ENCODE measurements at places on chromosomes 1 and 21. TPM values are rescaled to one million over a fixed set of nuclear protein-coding genes. Genes with fewer than 3 reads are reported as not detected.
A peak's percentile ranks its signal among the peaks of the same experiment; 100 is the strongest.

DNA sequence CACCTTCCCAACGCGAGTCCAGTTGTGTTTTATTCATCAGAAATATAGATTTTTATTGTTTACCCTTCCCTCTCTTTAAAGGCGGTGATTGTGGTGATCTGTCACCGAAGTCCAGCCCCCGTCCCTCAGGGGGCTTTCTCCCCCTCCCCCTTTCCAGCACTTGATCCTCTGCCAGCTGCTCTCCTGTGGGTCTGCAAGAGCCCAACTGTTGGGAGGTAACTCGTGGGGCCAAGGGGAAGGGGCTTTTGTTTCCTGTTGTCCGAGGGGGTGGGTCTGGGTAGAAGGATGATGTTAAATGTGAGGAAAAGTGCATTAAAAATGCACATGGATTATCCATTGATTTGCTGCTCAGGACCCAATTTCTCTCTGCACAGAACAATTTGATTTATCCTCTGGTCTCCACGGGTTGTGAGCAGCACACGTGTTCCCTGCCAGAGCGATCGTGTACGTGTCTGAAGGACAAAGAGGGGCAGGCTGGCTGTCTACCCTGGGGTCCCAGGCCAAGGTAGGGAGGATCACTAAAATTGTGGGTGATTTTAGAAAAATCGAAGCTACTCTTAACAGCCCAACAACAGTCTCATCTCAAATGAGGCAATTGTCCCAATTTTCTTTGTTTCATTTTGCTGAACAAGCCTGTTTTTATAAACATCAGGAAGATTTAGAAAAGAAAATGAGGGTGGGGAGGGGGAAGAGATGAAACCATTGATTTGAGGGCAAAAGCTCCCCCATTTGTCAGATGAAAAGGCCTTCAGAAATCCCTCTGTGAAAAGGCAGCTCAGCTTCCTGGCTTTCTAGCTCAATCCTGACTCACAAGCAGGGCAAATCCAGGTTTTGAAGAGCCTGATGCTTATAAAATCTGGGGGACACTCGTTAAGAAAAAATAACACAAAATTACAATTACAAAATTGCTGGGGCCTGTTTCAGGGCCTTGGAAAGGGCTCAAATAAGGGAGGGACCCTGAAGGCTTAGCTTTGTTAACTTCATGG lies 176.2 kb downstream of the RHOU start:
- no peak for DNase-seq

CLDN17 gene
- not detected for total RNA-seq

- DNase-seq: no peak
These were observed 56.1 kb downstream of the MEF2D start for GRCh38 chr1:156444407-156445001.

GRCh38 chr1:156586323-156586722 lies 5.3 kb upstream of the NAXE start:
- DNase-seq: no peak

- no peak for DNase-seq
These were observed 45.2 kb downstream of the ADAMTS1 start for GRCh38 chr21:26800001-26800400.

DNA sequence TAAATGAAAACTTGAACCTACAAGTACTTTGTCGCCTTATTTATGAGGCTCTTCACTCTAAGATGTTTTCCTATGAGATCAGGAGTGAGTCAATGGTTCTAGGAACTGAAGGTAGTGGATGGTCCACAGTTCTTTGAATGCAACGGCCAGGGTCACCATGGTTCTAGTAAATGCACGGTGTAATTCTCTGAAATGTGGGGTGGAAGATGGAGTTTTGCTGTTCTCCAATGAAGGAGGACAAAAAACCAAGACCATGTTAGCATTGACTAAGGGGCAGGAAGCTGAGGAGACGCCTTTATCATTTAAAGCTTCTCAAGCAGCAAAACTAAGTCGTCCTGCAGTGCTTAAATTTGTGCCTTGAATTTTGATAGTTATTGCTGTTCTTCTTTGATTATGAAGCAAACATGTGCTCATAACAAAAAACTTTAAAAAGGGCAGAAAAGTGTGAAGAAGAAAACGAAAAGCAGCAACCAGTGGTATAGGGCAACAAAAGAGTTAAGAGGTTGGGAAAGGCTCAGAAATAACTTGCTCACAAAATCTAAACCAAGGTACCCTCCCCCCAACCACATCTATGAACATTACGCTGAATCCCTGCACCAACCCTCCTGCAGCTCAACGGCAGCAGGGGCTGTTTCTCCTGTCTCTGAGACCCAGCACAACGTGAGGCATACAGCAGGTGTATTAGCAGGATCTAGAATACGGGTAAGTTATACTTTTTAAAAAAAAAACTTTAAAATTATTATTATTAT lies 85.0 kb downstream of the MRPL37 start:
- DNase-seq: no peak

- no peak for DNase-seq
These were observed 119.0 kb downstream of the ROR1 start for GRCh38 chr1:63892632-63893395.

VCAM1 gene
- 24.3 TPM for total RNA-seq

DNA sequence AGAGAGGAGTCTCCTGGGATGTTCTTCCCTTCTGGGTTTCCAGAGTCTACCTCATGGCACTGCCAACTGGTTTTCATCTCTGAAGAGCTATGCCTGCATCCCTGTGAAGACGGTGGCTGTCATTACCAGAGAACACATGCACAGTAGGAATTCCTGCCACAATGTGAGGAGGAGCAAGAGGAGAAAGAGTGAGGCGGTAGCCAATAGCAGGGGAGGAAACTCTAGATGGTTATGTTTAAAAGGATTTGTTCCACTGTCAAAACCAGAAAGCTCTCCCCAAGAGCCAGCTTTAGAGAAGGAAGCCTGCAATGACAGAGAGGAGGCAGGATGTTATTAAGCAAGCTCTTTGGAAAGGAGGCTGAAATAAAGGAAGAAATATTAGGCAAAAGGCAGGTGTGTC lies 12.3 kb downstream of the LMX1A start:
- DNase-seq: no peak

GRCh38 chr1:202806845-202807450 lies 1.3 kb downstream of the KDM5B start:
- peak; percentile 9 for DNase-seq

GRCh38 chr1:75274920-75275506 lies 140.8 kb downstream of the LHX8 start:
- DNase-seq: no peak

SFN gene
- total RNA-seq: not detected

GRCh38 chr1:178660461-178660860 lies 64.6 kb upstream of the RALGPS2 start:
- DNase-seq: no peak

DNA sequence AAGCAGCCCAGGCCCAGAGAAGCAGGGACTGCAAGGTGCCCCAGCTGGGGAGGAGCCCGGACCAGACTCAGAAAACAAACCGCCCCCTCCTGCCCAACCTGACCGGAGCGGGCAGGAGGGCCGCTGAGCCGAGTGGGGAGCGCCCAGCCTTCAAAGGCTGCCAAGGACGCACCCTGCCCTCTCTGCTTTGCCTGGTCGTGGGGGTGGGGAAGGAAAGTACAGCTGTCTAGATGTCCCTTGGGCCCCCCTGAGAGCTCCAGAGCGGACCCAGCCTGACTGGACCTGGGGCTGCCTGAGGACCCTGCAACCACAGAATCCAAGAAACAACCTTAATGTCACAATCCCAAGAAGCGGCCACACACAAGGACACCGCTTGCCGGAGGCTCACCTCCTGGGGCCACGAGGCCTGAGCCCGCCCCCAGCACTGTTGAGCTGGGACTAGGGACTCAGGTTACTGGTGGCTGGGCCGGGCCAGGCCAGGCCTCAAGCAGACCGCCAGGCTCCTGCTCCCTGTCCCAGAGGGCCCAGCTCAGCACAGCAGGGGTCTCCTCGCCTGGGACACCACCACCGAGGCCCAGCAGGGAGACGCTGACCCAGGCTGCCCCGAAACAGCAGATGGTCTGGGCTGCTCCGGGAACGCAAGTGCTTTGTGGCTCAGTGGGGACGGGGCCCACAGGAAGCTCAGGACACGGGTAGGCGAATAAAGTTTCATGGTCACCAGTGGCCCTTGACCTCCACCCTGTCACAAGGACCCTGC lies 1.4 kb downstream of the DVL1 start:
- DNase-seq: no peak

- DNase-seq: no peak
These were observed 1.8 kb upstream of the KIAA2013 start for GRCh38 chr1:11927866-11928592.
